ENCODE measurements at places on chromosomes 12 and 14.

GRCh38 chr14:74852922-74853530 is 22.9 kb downstream of the PROX2 start:
- DNase-seq = no peak

GRCh38 chr12:132063491-132063890 is 80.6 kb downstream of the DDX51 start:
- DNase-seq = no peak

GRCh38 chr12:51777457-51777856 is 71.1 kb downstream of the FIGNL2 start:
- DNase-seq = no peak

DNA sequence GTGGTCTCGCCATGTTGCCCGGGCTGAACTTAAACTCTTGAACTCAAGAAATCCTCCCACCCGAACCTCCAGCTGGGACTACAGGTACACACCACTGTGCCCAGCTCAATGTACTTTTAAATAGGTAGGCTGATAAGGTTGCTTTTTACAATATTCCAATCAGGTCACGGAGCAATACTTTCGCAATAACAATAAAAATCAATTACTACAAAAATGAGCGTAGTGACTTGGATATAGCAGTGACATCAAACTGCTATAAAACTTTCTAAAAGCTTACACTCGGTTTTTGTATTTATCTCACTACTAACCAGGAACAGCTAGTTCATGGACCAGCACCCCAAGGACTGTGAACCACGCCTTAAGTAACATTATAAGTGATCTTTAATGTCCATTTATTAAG is 10.5 kb downstream of the SARNP start:
- no peak for DNase-seq

DNA sequence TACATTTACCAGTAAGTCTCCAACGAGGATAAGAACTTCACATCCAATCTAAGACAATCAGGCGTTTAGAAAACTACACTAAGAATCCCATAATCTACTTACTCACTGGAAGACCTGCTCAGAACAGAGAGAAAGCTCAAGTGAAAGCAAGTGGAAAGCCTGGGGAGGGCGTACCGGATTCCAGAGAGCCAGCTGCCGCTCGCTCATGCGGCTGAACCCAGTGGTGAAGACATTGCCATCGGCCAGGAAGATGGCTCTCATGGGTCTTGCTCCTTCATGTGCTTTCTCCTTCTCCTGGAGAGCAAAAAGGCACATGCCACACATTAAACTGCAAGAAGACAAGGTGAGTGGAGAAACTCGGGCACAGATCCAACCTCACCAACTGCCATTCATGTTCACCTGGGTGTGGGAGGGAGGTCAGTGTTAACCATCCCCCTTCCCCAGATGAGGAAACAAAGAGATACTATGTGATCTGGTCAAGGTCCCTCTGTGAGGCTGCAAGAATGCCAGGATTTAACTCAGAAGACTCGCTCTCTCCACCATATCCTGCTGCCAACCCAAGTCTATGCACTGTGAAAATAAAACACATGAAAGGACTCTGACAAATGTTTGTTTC is 23.5 kb upstream of the SELPLG start:
- no peak for DNase-seq

- DNase-seq = no peak
These were observed 7.3 kb downstream of the STXBP6 start for GRCh38 chr14:25042362-25043299.

- DNase-seq = no peak
These were observed 729.0 kb downstream of the SLC6A15 start for GRCh38 chr12:84183576-84183975.

DNA sequence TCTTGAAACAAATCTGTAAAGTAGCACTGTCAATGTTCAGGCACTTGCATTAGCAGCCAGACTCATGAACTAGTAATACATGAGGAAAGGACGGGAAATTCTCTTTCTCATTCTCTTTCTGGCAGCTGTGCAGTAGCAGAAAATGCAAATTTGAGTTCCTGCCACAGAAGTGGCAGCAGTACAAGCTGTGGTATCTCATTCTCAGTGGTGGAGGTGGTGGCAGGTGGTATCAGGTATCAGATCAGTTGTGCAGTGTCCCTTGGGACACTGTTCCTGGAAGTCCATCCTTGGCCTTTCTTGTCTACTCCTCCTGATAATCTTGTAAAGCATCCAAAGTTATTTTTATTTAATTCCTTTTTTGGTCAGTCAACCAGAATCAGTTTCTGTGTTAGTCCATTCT is 103.0 kb downstream of the C12orf42 start:
- no peak for DNase-seq

DNA sequence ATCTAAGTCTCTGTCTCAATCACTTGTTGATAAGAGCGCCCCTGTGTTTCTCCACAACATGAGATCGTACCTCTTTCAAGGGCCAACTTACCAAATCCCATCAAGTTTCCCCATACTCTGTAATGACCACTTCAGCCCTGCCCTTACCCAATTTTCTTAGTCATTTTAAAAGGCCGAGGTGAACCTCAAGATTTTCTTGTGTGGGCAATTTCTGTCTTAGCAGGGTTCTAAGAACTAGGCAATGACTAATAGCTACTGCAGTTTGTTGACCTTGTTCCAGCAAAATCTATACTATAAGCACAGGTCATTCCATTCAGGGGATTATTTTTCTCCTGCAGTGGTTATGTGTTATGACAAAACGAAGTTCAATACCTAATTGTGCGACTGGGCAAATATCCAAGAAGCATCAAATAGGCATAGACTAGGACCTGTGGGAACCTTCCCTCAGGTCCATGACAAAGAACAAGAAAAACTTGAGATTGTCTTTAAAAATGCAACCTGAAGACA is 359.8 kb downstream of the PCNX1 start:
- DNase-seq = no peak

- no peak for DNase-seq
These were observed 193.0 kb upstream of the TMEM132C start for GRCh38 chr12:128073937-128074336.
